ENCODE measurements at places on chromosomes 4 and X. TPM values are rescaled to one million over a fixed set of nuclear protein-coding genes. Genes with fewer than 3 reads are reported as not detected.
A peak's percentile ranks its signal among the peaks of the same experiment; 100 is the strongest.

DNA sequence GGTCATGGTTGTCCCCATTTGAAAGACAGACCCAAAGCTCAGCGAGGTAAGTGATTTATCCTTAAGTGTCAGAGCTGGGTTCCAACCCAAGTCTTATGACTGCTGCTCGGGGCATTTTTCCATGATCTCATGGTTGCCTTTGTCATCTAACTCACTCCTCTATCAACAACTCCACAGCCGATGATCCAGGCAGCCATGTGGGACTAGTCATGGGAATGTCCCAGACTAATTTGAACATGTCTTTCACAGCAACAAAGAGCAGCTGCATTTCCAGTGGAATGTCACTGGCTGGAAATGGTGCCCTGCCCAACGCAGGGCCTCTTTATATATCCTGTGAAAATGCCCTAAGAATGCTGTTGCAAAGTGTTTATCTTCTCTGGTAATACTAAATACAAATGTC lies 284.8 kb upstream of the PPARGC1A start:
- DNase-seq = no peak

DNA sequence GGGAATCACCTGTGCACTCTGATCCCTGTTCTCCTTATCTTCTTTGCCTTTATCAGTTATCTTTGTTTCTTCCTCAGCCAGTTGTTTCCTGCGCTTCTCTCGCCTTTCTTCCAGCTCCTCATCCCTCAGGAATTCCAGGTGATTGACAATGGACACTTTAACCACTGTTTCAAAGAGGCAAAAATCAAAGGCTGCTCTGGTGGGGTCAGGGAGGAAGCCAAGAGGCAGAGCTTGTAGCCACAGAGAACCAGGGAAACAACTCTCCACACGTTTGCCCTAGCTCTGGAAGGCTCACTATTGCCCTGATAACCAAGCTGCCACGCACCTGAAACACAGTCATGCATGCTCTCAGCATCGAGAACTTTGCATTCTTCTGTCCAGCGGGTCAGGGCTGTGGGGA lies 124.5 kb upstream of the HSD17B10 start:
- DNase-seq = no peak

DNA sequence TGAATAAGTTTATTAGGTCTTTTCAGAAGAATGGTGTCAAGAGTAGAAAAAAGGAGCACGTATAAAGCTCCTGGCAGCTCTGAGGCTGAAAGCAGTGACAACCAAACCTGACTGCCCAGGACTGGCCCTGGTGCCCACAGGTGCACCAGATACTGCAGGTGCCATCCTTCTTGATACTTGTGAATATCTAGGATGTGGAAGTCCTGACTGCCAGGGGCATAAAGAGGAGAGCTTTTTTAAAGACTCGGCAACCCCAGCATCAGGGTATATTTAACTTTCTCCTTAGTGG lies 60.7 kb downstream of the TMEM150C start:
- DNase-seq = no peak

GRCh38 chr4:169154121-169154520 lies 116.6 kb downstream of the SH3RF1 start:
- DNase-seq = no peak

DNA sequence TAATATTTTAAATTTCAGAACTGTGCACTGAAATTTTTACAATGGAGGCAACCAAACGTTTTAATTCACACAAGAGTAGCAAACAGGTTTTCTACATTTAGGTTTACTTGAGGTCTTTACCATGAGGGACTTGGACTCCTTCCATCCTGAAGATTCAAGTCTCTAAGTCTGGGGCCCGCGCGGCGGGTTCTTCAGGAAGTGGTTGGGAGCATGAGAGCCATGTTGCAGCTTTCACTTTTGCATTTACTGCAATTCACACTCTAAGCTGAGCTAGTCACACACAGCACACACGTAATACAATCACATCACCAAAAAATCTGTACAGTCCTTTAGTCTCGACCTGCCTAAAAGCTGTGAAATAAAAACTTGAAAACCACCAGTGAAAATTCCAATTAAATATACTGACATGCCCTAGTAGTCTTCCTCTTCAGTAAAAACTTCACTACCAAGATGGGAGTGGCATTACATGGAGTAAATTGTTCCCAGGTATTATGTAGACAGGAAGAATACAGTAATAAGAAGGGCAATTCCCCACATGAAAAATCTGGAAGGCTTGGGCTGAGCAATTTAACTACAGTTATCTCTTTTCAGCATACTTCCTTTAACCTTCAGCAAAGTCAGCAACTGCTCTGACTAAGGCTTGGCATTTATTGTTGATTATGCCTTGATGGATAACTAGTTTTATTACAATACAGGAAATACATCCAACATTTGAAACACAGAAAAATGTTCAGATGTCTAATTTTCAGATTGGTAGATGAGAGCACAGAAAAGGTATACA lies 571.1 kb upstream of the DIPK2B start:
- peak; percentile 25 for DNase-seq

GRCh38 chrX:131675596-131676194 lies 131.8 kb downstream of the OR13H1 start:
- DNase-seq = no peak

GRCh38 chr4:47386146-47386545 lies 77.4 kb downstream of the COMMD8 start:
- DNase-seq = no peak

The SH3D19 gene
- 121 TPM for total RNA-seq

The CLIC2 gene
- 11.7 TPM for total RNA-seq

The SLC16A2 gene
- 6.1 TPM for total RNA-seq

The TMEM47 gene
- 36.6 TPM for total RNA-seq
